ENCODE measurements at places on chromosomes 1 and 21.

DNA sequence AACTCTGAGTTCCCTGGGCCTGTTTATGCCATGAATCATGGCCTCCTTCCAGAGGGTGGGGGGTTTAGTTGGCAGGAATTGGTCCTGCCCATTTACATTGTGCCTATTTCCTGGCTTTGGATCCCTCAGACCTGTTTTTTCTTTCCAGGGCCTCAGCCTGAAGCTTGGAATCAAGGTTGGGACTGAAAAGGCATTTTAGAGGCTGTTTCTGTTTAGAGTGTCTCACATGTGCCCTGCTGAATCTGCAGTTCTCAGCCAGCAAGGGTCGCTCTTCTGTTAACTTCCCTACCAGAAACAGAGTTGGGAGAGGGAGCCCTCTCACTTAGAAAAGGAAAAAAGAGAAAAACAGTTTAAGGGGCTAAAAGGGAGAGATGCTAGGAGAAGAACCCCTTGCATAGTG is 191.1 kb downstream of the PTPRC start:
- DNase-seq: no peak

DNA sequence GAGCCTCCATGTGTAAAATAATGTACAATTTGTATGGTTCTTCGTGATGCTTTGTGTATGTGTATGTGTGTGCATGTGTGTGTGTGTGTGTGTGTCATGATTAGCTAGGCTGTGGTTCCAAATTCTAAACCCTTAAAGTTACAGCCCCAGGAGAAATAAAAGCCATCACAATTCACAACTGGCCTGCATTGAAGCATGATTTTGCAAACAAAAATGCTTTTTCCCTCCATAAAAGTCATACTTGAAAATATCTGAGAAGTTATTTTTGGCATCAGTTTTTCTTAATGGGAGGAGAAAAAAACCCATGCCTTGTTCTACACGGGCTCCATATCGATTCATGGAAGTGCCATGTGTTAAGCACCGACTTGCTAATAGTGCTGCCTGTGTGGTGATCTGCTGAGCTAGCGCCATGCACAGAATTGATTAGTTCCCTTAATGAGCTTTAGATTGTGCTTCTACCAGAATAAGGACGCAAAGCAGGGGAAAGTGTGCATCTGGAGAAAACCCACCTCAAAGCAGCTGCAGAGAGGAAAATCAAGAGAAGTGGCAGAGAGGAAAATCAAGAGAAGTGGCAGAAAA is 207.3 kb downstream of the DSCAM start:
- DNase-seq: no peak

- DNase-seq: no peak
These were observed 50.9 kb upstream of the USP1 start for GRCh38 chr1:62385923-62386322.

DNA sequence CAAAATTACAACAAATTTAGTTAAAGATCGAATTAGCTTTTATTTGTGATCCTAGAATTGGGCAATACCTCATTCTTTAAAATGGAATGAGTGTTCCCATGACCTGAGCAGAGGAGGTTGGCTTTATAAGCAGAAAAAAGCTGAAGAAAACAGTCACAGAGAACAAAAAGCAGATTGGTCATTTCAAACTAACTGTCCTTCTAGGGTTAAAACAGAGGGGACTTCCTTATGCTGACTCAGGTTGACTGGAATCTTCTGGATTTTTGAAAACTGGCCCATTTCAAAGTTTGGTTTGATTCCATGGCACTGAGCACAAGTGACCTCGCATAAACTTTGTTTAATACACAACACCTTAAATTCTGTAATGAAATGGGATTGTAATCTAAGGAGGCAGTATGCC is 17.6 kb downstream of the NFASC start:
- DNase-seq: no peak

DNA sequence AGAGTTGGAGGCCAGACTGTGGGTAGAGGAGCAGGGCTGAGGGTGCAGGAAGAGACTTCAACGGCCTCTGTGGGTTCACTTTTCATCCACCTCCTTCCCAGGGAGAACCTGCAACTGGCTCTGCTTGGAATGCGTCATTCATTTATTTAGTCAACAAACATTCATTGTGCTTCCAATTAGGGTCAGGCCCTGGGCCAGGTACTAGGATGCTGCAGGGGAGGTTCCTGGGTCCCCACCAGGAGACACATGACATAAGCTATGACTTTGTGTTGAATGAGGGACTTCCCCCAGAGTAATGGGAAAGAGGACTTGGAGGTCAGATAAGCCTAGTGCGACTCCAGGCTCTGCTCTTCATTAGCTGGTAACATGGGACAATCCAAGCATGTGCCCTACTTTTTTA is 46.3 kb upstream of the RPL11 start:
- no peak for DNase-seq

DNA sequence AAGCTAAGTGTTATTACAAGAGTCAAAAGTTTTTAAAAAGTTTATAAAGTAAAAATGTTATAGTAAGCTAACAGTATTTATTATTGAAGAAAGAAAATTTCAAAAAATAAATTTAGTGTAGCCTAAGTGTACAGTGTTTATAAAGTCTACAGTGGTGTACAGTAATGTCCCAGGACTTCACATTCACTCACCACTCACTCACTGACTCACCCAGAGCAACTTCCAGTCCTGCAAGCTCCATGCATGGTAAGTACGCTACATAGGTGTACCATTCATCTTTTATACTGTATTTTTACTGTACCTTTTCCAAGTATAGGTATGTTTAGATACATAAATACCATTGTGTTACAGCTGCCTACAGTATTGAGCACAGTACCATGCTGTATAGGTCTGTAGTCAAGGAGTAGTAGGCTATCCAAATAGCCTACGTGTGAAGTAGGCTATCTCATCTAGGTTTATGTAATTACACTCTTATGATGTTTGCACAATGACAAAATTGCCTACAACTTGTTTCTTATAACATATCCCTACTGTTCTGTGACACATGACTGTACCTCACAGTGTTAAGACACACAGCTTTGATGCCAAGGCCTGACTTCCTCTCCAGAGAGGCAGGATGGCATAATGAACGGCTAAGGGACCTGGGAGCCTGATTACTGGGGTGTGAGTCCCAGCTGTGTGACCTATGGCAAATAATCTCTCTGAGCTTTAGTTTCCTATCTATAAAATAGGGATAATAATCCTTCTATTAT is 12.7 kb downstream of the DHCR24 start:
- DNase-seq: no peak

- DNase-seq: no peak
These were observed 86.7 kb downstream of the PTPN14 start for GRCh38 chr1:214464445-214465287.

GRCh38 chr1:41366455-41367287 is 5.4 kb downstream of the FOXO6 start:
- no peak for DNase-seq

GRCh38 chr1:175162955-175163354 is 29.6 kb downstream of the KIAA0040 start:
- no peak for DNase-seq

- DNase-seq: no peak
These were observed 13.3 kb downstream of the PLPPR5 start for GRCh38 chr1:98991127-98992012.
